Activated CD8-positive, alpha-beta memory T cell treated with anti-CD3 and anti-CD28 coated beads for 1 hour (primary cell): ENCODE measurements at places on chromosomes 6 and 20.

- no peak for DNase-seq
Measured at GRCh38 chr6:63689421-63689820, 53.8 kb downstream of the PHF3 start.

DNA sequence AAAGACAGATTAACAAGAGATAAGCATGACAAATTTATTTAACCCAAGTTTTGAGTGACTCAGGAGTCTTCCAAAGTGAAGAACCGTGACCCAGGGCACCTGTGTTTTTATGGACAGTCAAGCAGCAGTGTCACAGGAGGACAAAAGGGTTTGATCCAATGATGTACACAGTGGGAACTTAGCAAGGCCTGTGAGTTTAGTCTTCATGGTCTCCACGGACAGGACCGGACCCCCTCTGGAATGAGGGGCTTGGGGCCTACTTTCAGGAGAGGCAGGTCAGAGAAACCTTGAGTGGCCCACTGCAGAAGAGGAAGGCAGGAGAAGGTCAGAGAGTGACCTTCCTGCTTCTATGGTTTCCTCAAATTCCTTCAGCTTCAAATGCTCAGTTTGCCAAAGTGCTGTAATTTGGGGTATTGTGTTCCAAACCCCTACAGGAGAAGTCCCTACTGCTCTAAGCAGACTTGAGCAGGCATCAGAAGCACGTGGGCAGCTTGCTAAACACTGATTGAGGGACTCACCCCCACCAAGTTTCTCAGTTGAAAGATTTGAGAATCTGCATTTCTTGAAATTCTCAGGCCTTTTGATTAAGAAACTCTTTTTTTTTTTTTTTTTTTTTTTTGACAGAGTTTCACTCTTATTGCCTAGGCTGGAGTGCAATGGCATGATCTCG lies 26.4 kb upstream of the ZMYND8 start:
- no peak for DNase-seq

GRCh38 chr6:5677219-5678000 lies 329.3 kb downstream of the NRN1 start:
- no peak for DNase-seq

DNA sequence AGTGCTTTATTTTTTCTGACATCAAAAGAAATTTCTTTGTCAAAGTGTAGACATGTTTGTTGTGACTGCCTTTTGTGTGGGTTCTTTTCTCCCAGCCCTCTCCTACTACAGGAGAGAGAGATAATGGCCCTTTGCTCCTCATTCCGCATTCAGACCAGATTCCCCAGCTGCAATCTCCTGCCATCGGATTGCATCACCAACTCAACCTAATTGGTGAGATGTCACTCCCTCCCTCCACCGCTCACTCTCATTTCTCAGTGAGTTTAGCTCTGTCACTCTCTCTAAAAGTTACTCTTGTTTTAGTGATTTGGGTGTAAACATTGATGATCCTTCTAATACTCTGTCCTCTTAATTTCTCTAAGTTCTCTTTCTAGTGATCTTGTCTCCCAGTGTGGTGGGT lies 22.7 kb downstream of the UTRN start:
- no peak for DNase-seq

DNA sequence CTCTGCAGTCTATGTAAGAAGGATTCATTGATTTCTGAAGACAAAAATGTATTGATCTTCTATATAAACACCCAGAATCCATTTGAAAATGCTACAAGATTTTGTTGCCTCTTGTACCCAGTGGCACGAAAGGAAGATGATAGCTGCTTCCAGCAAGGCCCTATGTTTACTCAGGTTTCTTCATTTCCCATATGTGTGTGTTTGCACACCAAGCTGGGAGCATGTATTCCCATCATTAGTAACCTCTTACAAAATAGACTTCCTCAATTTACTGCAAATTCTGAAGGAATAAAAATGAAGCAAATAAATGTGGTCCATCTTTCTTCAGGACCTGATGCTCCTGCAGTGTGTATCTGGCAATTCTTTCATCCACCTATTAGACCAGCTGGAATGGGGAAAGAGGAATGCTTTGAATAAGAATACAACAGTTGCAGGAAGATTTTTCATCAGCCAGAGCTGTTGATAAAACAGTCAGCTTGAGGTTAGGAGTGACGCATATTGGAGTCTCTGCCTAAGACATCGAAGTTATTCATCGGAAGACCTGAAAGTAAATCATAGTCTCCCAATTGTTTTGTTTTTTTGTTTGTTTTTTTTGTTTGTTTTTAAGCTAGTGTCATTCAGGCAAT lies 132.3 kb downstream of the PDE7B start:
- DNase-seq = no peak

DNA sequence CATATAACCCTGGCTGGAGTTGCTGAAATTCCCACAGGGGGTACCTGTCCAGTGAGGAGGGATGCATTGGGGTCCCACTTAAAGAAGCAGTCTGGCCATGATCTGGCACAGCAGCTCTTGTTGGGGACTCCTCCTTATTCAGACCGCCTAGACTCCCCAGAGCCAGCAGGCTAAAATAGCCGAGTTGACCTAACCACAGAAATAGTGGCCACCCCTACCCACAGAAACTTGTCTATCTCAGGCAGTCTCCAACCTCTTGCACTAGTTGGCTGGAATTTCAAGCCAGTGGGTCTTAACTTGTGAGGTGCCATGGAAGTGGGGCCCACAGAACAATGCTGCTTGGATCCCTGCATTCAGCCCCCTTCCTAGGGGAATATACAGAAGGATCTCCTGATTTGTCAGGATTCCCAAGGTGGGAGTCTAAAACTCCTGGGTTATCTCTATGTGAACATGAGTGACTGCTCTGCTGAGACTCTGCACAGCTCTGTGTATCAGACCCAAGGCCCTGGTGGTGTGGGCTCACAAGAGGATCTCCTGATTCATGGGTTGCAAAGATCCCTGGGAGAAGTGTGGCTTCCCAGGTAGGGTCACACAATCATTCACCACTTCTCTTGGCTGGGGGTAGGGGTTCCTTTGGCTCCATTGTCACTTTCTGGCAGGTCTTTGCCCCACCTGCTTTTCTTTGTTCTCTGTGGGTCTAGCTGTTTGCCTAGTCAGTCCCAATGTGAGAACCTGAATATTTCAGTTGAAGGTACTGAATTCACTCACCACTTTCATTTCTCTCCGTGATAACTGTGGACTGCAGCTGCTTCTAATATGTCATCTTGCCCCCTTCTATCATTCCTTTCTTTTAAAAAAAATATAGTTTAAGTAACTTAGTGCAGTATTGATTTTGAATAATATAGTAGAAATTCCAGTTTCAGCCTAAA lies 65.5 kb upstream of the CLVS2 start:
- DNase-seq = no peak

GRCh38 chr20:53825282-53825681 lies 231.6 kb upstream of the ZNF217 start:
- no peak for DNase-seq

DNA sequence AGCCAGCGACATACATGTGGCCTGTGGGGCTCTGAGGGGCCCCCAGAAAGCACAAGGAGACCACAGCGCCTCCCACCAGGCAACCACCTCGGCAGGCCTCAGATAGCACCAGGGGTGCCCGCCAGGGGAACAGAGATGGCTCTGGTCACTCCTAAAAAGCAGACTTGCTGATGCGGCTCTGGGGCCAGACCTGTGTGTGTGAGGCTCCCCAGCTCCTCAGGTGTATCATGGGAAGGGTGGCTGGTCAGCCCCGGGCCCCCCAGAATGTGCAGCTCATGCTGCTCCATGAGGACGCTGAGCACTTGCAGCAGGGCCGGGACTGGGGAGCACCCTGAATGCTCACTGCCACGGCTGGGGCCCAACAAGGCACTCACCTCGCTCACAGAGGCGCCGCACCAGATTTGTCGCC lies 60.2 kb downstream of the PYGB start:
- DNase-seq = no peak
